H1 (cell line): ENCODE measurements at places on chromosomes 5 and 9. TPM values are rescaled to one million over a fixed set of nuclear protein-coding genes. Genes with fewer than 3 reads are reported as not detected.

The LRRC26 gene
- polyA plus RNA-seq: 0.85 and 1.0 TPM in 2 replicates

GRCh38 chr9:20331095-20331685 is 291.1 kb downstream of the MLLT3 start:
- H3K4me3 ChIP-seq: no peak overlapping the region
- no peaks in the 10 kb centered on the region for H3K36me3 ChIP-seq
- no peaks in the 10 kb centered on the region for H3K27me3 ChIP-seq
- H3K27ac ChIP-seq: no peak overlapping the region

- no peak overlapping the region for H3K4me3 ChIP-seq
- peaks cover 43% of the 10 kb centered on the region for H3K36me3 ChIP-seq
- H3K27me3 ChIP-seq: no peaks in the 10 kb centered on the region
- no peak overlapping the region for H3K27ac ChIP-seq
- no peak for DNase-seq
- no peaks in the 10 kb centered on the region for H3K4me1 ChIP-seq
Observed at GRCh38 chr9:21811914-21812313, 9.5 kb downstream of the MTAP start.

The C1QTNF3 gene
- polyA plus RNA-seq: 1.0 and 1.2 TPM in 2 replicates

The TXNDC15 gene
- polyA plus RNA-seq: 20.1 and 22.8 TPM in 2 replicates

DNA sequence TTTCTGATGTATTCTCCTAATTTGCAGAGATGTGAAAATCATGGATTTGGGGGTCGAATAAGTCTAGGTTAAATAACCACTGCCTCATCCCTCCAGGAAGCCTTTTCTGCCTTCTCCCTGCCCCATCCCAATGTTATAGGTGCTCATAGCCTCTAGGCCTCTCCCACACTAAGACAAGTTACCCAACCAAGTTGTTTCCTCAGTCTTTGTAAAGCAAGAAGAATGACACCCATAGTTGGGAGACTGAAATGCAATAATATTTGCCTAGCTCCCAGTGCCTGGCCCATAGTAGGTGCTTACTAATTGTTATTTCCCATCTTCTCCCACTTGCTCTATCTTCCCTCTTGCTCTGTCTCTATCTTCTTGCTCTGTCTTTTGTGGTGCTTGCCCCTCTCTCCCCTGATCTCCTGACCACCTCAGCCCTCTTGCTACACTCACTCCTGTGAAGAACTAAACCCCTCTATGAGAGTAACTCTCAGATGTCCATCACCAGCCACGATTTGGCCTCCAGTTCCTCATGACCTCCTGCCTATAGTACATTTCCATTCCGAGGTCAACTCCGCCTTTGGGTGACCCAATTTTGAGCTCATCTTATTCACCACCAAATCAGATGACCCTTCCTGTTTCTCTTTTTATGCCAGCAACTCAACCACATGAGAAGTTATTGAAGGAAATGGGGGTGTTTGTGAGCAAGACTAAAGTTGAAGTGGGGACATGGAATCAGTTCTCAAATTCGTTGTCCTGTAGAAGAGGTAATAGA is 7.0 kb downstream of the AFAP1L1 start:
- no peaks in the 10 kb centered on the region; the same call in 1 of the 2 replicates for H3K36me3 ChIP-seq
- no peaks in the 10 kb centered on the region for H3K27me3 ChIP-seq
- H3K27ac ChIP-seq: peak overlapping the region; percentile 17; the same call in 1 of the 2 replicates
- H3K4me3 ChIP-seq: no peak overlapping the region

GRCh38 chr9:73081979-73082657 is 69.5 kb upstream of the ANXA1 start:
- H3K27ac ChIP-seq: no peak overlapping the region
- no peaks in the 10 kb centered on the region for H3K36me3 ChIP-seq
- no peak for DNase-seq
- no peaks in the 10 kb centered on the region for H3K27me3 ChIP-seq

DNA sequence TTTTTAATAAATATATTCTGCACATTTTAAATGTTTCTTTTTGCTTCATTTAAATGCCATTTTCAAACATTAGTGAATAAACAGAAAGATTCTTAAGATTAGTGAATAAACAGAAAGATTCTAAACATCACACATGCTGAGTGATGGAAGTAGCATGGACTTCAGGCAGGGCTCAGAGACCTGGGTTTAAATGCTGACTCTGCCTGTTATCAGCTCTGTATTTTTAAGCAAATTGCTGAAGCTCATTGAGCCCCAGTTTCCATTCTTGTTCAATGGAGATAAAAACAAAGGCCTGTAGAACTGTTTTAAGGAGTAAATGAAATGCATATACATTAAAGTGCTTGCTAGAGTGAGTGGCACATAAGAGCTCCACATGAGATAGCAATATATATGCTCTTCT is 8.1 kb upstream of the LVRN start:
- H3K4me1 ChIP-seq: no peaks in the 10 kb centered on the region
- H3K27me3 ChIP-seq: no peaks in the 10 kb centered on the region
- DNase-seq: no peak
- no peaks in the 10 kb centered on the region for H3K36me3 ChIP-seq
- H3K27ac ChIP-seq: no peak overlapping the region
- no peak overlapping the region for H3K4me3 ChIP-seq

The KIF4B gene
- 0.02 TPM in 2 replicates for polyA plus RNA-seq

DNA sequence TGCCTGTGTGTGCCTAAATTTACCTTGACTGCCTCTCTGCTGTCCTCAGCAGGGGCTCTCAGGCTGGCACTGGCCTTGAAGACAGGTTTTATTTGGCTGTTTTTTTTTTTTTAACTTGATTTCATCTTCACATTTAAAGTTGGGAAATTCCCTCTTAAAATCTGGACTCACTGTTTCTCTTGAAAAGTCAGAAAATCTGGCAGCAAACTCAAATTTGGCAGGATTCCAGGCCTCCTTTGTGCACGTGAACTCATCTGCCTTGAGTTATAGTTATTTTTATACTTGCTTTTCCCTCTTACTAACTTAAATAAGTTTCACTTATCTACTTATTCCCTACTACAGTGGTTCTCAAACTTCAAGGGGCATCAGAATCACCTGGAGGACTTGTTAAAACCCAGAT is 118.4 kb upstream of the MAP3K1 start:
- no peaks in the 10 kb centered on the region for H3K36me3 ChIP-seq
- DNase-seq: no peak
- H3K27me3 ChIP-seq: no peaks in the 10 kb centered on the region
- H3K4me1 ChIP-seq: peaks cover 11% of the 10 kb centered on the region
- H3K27ac ChIP-seq: no peak overlapping the region

The C5orf34 gene
- polyA plus RNA-seq: 5.1 and 6.8 TPM in 2 replicates

DNA sequence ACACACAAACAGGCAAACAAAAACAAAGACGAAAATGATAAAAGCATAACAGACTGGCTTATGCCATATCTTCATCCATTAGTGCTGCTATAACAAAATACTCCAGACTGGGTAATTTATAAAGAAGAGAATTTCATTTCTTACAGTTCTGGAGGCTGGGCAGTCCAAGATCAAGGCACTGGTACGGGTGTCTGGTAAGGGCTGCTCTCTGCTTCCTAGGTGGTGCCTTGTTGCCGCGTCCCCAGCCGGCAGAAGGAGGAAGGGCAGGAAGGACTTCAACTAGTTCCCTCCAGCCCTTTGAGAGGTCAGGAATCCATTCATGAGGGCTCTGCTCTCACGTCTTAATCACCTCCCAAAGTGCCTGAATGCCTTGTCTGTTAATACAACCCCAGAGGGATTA is 122.6 kb downstream of the BOD1 start:
- H3K27ac ChIP-seq: no peak overlapping the region
- H3K4me3 ChIP-seq: no peak overlapping the region
- H3K27me3 ChIP-seq: no peaks in the 10 kb centered on the region; the same call in 1 of the 2 replicates
- H3K36me3 ChIP-seq: no peaks in the 10 kb centered on the region

The PAEP gene
- 0.19 TPM in 1 of 2 replicates, not detected in the other for polyA plus RNA-seq

The NFIB gene
- 2.1 and 2.6 TPM in 2 replicates for polyA plus RNA-seq

DNA sequence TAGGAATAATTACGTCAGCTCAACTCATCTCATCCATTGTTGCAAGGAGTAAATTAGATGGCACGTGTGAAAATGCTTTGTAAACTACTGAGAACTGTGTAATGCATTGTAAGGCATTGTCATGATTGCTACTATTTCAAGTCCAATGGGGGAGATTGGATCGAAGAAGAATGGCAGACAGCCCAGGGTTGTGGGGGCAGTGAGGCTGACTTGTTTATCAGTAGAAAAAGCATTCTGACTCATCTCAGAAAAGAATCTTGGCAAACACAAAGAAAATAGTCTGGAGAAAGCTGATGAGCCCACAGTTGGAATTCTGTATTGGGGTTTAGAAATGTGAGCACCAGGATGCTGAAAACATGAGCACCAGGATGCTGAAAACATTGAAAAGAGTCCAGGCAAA is 28.0 kb upstream of the DAP start:
- no peak overlapping the region for H3K27ac ChIP-seq
- H3K27me3 ChIP-seq: no peaks in the 10 kb centered on the region
- DNase-seq: no peak
- H3K36me3 ChIP-seq: no peaks in the 10 kb centered on the region
- no peaks in the 10 kb centered on the region for H3K4me1 ChIP-seq

The ZNF483 gene
- 3.2 and 4.8 TPM in 2 replicates for polyA plus RNA-seq

GRCh38 chr5:15500325-15501001 is 483 bp downstream of the FBXL7 start:
- H3K4me3 ChIP-seq: peak overlapping the region; percentile 88
- no peaks in the 10 kb centered on the region for H3K36me3 ChIP-seq
- no peak overlapping the region for H3K27ac ChIP-seq
- H3K4me1 ChIP-seq: no peaks in the 10 kb centered on the region; the same call in none of the 2 replicates
- no peaks in the 10 kb centered on the region for H3K27me3 ChIP-seq

The TCF7 gene
- polyA plus RNA-seq: 4.7 and 5.7 TPM in 2 replicates

DNA sequence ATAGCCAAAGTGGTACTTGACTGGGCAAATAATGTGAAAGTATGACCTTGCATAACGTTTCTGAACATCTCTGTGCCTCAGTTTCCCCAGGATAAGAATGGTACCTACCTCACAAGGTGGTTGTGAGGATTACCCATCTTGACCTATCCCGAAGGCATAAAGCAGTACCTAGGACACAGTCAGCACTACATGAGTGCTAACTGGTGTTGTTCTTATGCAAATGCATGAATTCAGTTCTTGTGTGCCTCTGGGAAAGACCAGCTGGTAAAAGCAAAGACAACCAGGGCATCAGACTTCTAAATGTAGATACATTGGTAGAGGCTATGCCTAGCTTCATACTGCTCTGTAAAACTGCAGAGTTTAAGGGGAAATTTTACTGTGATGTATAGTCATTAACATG is 21.8 kb upstream of the TMEM252 start:
- no peak overlapping the region for H3K27ac ChIP-seq
- H3K4me3 ChIP-seq: no peak overlapping the region
- no peaks in the 10 kb centered on the region for H3K36me3 ChIP-seq
- peaks cover 16% of the 10 kb centered on the region for H3K4me1 ChIP-seq
- no peak for DNase-seq

GRCh38 chr5:558326-558725 is 34.1 kb upstream of the SLC9A3 start:
- H3K4me1 ChIP-seq: 0 out of 2 replicates have a peak, but pooled peaks cover 3% of the 10 kb centered on the region
- H3K27ac ChIP-seq: no peak overlapping the region

The KCNIP1 gene
- polyA plus RNA-seq: 0.36 and 0.83 TPM in 2 replicates

The NPR2 gene
- 13.7 and 17.0 TPM in 2 replicates for polyA plus RNA-seq

The PLCXD3 gene
- under 0.01 and 0.03 TPM in 2 replicates for polyA plus RNA-seq

DNA sequence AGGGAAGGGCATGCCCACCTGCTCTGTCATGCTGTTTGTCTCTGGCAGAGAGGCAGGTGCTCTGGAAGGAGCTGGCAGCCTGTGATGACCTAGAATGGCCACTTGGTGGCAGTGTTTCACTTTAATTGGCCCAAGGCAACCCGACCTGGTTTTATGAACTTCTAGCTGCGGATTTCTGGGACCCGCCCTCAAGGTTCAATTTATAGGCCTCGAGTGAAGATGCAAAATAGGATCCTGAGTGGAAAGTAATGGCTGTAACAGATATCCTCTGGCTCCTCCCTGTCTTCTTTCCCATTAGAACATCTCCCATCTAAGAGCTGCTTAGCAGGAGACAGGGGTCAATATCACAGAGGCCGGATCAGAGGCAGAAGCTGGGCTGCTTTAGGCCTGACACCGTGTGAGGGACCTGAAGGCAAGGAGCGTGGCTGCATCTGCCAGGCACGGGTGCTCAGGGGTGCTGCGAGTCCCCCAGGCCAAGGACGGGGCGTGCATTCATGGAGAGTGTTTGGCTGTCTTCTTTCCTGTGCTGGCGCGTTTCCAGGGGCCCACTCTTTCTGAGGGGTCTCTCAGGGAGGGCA is 56.7 kb upstream of the SLC28A3 start:
- H3K36me3 ChIP-seq: no peaks in the 10 kb centered on the region
- no peaks in the 10 kb centered on the region for H3K27me3 ChIP-seq
- no peak overlapping the region for H3K27ac ChIP-seq
- DNase-seq: peak; percentile 31

The GPR150 gene
- 0.14 and 0.27 TPM in 2 replicates for polyA plus RNA-seq

GRCh38 chr5:135399794-135400542 is 937 bp upstream of the MACROH2A1 start:
- peak; percentile 74 for DNase-seq
- H3K4me1 ChIP-seq: peaks cover 14% of the 10 kb centered on the region
- peak overlapping the region; percentile 40; the same call in 1 of the 2 replicates for H3K4me3 ChIP-seq

The DRD1 gene
- polyA plus RNA-seq: 0.03 and 0.05 TPM in 2 replicates

DNA sequence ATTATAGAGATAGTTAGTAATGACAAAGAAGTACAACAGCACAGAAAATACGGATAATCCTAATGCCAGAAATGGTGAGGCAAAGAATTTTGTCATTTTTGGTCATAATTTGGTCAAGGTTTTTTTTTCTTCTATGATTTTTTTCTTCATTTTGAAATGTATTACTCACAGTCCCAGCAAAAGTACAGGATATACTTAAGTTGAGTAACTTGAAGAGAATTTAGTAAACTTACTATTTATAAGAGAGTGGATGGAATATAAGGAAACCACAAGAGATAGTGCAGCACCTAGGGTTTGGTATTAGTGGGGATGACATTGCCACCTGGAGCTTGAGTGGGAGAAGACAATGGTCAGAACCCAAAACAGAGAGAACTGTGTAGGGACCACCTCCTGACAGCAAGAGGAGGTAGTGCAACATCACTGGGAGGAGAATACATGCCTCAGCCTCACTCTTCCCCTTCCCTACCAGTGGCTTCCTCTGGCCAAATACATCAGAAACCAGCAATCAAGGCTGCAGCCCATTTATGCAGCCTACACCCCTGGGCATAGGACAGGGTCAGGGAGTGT is 434.5 kb upstream of the TRPC7 start:
- H3K36me3 ChIP-seq: no peaks in the 10 kb centered on the region
- no peaks in the 10 kb centered on the region for H3K27me3 ChIP-seq
- no peak for DNase-seq
- no peak overlapping the region for H3K4me3 ChIP-seq
- no peak overlapping the region for H3K27ac ChIP-seq

The HAVCR1 gene
- not detected in 2 replicates for polyA plus RNA-seq
